ENCODE measurements at places on chromosomes 11 and 22.
A peak's percentile ranks its signal among the peaks of the same experiment; 100 is the strongest.

- DNase-seq, result peak; percentile 9
Measured at GRCh38 chr11:116111546-116111945, 607.3 kb upstream of the CADM1 start.

DNA sequence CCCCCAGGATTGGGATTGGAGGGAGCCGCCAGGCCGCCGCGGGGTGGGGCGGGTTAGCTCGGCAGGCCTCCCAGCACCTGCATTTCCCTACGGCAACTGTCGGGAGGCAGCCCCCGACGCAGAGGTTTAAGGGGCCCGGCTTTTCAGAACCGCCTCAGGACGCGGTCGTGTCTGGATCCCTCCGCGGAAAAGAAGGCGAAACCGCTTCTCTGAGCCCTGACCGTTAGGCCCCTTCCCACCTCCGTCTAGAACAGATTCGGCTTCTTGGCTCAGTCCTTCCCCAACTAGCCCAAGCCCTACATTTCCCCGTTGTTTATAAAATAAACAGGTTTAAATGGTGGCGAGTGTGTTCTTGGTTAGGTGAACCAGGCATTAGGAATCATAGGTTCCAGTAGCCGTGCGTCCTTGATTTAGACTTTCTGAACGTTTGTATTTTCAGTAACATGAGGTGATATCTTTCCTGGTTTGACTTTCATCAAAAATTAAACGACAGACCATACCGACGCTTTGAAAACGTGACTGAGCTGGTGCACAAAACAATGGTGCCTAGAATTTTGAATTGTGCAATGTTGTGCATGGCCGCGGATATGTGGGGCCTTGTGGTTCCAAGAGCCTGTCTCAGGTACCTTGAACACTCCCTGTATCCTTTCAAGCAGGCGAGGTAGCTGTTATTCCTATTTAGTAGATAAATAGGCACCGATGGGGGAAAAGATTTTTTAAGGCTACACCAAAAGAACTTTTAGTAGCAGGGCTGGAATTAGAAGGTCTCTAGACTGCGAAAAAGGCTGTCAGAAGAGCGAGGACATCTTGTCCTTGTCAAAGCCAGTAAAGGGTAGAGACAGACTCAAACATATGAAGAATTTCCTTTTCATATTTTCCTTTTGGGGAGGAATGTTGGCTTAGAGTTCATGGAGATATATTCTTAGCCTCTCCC lies 1.2 kb upstream of the HSPA8 start:
- no peak for DNase-seq

DNA sequence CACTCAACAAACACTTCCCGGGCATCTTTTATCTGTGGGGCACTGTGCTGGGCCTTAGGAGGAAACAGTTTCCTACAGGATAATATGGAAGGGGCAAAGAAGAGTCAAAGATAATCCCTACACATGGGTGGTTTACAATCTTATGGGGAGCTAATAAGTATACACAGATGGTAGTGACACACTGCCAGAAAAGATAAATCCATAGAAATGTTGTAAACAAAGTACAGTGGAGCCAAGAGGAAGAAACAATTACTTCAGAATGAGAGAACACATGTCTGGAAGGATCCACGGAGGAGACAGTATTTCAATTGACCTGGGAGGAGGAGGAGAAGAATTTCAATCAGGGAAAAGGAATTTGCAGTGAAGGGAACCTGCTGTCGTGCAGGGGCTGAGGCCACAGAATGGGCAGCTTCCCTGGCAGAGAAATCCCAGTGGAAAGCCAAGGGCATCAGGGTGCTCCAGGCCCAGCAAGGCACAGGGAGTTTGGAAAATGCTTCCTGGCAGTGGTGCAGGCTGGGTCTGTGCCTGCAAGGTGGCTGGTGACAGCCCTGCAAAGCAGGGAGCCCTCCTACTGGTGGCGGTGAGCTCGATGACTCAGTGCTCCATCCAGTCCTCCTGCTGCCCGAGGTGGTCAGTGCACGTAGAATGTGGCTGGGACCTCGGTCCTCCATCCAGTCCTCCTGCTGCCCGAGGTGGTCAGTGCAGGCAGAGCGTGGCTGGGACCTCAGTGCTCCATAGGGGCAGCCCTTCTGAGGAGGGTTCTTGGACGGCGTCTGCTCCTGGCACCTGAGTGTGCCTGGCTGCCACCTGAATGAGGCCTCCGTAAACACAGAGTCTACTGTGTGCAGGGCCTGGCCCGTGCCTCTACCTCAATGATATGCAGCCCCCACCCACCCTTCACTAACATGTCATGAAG lies 444.3 kb upstream of the B3GAT1 start:
- DNase-seq, result no peak

GRCh38 chr22:33012833-33013450 lies 45.2 kb downstream of the SYN3 start:
- DNase-seq, result no peak

GRCh38 chr11:127670374-127671119 lies 670.0 kb upstream of the KIRREL3 start:
- no peak for DNase-seq

GRCh38 chr11:36233204-36233603 lies 56.0 kb downstream of the COMMD9 start:
- no peak for DNase-seq

DNA sequence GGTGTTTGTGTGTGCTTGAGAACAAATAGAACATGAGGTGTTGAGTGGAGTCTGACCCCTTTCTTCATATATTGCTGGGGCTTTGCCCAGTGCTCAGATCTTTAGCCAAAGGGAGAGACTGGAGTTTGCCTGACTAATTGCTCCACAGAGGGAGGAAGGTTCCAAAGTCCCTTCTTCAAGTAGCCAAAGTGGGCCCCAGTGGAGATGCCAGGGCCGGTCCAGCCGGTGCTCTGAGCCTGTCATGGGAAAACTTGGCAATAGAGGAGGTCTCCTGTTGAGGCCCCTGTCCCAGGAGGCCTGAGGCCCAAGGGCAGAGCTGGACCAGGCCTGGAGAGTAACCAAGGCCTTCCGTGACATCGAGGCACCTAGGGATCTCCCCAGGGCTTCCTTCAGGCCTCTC lies 112.3 kb downstream of the DSCAML1 start:
- DNase-seq, result no peak

DNA sequence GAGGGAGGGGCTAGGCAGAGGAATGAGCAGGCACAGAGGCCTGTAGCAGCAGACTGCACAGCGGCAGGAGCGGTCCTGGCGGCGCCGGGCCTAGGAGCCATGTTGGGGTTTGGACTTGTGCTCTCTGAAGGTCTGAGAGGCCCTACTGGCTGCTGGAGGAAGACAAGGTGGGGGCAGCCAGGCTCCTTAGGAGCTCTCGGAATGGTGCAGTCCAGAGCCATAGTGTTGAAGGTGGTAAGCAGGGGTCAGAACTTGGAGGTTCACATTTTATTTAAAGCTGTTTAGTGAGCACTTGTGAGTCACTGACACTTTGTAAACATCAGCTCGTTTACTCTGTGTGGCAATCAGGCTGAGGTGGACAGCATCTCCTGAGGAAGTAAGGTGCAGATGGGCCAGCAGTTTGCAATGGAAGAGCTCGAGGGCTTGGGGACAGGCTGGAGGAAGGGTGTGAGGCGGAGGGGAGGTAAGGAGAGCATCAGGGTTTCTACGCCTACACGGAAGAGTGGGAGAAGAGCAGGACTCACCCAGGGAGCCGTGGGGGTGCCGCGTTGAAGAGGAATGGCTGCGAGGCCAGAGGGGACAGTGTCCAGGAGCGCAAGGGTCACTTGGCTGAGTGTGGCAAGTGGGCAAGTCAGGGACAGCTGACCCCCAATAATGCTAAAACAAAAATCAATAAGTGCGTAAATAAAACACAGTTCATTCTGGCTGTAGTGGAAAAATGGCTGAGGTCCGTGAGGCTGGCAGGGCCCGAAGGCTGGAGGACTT lies 10.0 kb upstream of the TMEM191C start:
- peak; percentile 27 for DNase-seq

DNA sequence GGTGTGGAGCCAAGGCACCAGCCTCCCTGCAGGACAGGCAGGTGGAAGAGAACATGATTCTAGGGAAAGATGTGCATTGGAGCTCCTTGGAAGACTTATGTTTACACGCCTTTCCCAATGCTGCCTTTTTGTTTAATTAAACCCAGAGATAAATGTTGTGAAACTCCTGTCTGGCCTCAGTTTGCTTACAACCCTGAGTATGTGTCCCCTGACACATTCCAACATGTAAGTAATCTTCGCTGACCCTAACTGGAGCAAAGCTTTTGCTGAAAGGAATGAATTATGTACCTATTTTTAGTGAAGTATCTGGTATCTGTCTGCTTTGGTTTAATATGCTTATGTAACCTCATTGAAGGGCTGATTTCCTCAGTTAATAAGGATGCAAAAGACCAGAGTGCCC lies 56.7 kb downstream of the APIP start:
- no peak for DNase-seq

- DNase-seq, result no peak
Measured at GRCh38 chr22:32644252-32645100, 157.0 kb upstream of the TIMP3 start.

- DNase-seq, result no peak
Measured at GRCh38 chr22:37274380-37274862, 7.9 kb upstream of the CYTH4 start.

DNA sequence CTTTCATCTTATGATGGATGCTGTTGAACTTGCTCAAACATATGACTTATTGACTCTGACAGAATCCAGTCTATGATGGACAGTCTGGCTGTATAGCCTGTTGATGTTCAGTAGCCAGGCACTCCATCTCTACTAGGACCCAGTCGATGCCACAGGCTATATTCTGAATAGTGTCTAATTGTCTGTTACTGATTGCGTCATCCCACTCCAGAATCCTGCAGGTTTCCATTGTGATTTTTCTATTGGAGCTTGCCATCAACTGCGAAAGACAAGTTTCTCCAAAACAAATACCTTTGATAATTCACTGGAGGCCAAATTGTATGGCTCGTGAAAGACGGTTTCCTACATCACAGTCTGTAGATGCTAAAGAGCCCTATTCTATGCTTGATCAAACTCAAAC lies 481.7 kb upstream of the CHORDC1 start:
- DNase-seq, result no peak

GRCh38 chr22:24526191-24526590 lies 28.7 kb downstream of the GUCD1 start:
- DNase-seq, result no peak

- no peak for DNase-seq
Measured at GRCh38 chr22:48749555-48750227, 1078.0 kb downstream of the BRD1 start.

- peak; percentile 49 for DNase-seq
Measured at GRCh38 chr22:20488946-20489345, 6.6 kb downstream of the KLHL22 start.

DNA sequence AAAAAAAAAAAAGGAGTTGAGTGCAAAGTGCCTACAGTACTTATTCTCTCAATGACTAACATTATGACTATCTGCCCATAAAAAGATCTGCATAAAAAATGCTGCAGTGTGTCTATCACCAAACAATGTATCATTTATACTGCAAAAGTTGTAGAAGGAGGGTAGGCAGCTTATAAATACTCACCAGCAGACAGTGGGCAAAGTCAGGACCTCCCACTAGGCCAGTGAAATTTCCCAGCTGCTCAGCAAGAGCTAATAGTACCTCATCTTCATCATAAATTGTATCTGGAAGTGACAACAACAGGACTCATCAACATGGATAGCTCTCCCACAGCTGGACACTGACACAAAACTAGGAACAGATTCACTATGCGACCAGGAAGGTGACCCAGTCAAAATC lies 1.6 kb downstream of the PPP2R1B start:
- DNase-seq, result no peak

GRCh38 chr11:120929664-120930154 lies 94.2 kb upstream of the TBCEL start:
- DNase-seq, result peak; percentile 91

DNA sequence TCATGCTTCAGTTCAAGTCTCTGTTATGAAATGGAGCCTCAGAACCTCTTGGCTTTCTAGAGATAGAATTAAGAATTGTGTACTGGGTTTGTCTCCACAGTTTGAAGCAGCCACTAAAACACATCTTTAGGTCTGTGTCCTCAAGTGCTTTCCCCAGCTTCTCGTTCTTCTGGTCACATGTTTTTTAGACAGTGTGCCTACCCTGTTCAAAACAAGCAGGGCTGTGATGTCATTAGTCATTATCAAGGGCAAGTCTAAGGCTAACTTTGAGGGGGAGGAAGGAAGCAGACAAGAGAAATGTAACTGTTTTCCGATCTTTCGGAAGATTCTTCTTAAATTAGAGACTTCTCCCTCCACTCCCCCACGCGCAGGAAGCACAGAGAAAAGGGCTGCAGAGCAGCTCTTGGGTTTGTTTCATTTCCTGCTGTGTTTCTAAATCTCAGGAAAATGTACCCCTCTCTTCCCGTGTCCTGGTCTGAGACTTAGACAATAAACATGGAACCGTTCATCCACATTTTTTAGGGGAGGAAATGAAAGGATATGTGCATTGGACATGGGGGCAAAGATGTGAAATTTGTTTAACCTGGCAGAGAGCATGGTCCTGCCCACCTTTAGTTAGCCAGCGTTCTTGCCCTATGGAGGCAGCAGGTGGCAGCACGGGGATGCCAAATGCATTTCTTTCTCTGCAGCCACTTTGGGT lies 3.1 kb downstream of the AKIP1 start:
- DNase-seq, result peak; percentile 61

GRCh38 chr22:50551160-50551752 lies 5.6 kb downstream of the KLHDC7B start:
- DNase-seq, result no peak

- DNase-seq, result peak; percentile 61
Measured at GRCh38 chr11:65625628-65626342, 10.2 kb downstream of the PCNX3 start.

- no peak for DNase-seq
Measured at GRCh38 chr22:40279017-40279416, 67.3 kb upstream of the ADSL start.

DNA sequence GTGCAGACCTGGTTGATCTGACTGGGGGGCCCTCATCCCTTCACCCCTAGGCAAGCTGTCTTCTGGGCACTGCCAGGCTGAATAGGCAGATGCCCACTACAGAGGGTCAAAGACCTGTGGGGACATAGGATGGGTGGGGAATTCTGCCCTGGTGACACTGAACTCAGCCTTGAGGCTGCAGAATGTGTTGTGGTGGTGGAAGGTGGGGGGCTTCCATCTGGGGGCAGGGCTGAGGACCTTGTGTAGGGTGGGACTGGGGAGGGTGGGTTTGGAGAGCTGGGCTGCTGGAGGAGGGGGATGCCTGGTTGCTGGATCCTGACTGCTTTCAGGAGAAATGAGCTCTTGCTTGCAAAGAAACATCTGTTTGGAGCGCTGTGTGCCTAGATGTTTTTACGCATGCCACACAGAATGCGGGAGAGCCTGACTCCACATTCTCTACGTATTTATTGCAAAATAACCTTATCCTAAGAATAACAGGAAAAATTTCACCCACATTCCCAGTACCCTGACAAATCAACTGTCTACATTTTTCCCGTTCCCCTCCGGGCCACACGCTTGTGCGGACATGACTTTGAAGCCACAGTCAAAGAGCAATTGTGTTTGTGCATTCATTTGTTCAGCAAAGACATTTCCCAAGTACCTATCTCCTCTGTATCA lies 18.3 kb downstream of the SMIM38 start:
- no peak for DNase-seq

- no peak for DNase-seq
Measured at GRCh38 chr22:43726322-43726721, 85.8 kb downstream of the EFCAB6 start.
